ENCODE measurements at places on chromosomes 4 and X. TPM values are rescaled to one million over a fixed set of nuclear protein-coding genes. Genes with fewer than 3 reads are reported as not detected.

DNA sequence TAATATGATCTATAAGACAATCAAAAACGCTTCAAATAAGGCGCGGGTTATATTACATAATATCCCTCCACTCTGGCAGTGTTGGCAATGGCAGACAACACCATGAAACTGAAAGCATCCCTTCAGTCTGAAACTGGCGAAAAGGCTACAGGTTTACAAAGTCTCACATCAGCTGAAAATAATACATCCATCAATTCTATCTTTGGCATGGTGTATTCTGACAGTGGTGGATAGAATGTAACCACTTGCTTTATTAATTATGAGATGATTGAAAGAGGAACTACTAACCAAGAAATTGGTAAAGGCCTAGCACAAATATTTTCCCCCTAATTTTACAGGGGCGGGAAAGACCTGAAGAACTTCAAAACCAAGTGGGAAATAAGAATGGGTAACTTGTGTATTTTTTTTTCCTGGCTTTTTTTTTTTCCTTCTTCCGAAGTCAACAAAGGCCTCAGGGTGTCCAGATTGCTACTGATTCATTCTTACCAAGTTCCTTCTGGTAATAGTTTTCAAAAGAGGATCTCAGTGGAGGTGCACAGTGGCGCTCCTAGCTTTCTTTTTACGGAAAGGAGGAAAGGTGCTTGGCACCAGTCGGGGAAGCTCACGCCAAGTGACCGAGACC lies 728 bp downstream of the UBA6 start:
- DNase-seq = peak; percentile 15

DNA sequence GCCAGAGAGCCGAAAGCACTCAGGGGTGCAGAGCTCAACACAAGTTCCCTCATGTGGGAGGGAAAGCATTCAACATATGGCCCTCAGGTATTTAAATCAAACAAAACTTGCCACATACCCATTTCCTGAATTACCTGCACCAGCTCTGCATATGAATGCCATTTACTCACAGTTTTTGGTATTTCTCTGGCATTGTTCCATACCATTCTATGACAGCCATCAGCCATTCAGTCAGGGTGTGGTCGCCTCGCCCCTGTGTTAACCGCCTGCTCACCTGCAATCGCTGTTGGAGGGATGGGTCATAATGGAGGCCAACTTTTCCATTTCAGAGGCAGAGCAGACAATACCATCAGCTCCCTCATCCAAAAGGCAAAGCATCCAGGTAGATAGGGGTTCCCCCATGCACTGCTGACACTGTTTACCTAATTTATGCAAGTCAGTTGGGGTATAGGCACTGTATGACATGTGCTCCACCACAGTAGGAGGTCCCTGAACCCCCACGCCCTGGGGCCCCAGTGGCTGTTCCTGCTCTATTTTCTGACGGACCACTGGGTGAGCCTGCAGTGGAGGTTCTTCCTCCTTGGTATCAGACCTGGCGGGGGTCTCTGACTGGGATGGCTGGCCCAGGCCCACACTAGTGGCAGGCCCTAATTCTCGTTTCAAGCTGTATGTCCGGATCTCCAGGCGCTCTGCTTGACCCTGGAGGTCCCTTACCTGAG lies 227.1 kb downstream of the ADGRL3 start:
- no peak for DNase-seq

DNA sequence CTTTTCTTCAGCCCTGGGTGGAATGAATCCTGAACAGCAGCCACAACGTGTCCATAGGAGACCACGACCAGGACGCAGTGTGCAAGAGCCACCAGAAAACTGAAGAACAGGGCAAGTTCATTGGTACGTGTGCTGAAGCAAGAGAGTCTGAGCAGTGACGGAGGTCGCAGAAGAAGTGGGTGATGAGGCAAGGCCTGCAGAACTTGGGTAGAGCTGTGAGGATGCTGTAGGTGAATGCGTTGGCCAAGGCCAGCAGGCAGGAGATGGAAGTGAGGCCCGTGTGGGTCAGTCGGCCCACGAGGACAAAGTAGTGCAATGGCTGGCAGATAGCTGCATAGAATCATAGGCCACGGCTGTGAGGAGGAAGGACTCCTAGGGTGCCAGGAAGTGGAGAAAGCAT lies 5.6 kb upstream of the CTAG2 start:
- DNase-seq = no peak

DNA sequence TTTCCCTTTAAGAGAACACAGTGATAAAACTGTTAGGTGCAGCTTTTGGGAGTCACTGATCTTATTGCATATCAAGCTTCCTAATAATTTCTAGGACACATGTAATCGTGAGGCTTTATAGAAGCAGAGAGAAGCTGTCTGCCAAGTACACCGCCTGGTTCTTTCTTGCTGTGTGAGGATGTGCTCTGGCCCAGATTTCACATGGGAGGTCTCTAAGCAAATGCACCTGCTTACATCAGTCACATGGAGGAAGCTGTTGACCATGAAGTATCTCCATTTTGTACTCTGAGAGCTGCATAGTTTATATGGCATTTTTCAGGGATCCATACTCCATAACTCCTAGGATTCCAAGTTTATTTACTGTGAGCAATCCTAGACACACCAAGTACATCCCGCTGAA lies 37.1 kb downstream of the RGS12 start:
- peak; percentile 75 for DNase-seq

DNA sequence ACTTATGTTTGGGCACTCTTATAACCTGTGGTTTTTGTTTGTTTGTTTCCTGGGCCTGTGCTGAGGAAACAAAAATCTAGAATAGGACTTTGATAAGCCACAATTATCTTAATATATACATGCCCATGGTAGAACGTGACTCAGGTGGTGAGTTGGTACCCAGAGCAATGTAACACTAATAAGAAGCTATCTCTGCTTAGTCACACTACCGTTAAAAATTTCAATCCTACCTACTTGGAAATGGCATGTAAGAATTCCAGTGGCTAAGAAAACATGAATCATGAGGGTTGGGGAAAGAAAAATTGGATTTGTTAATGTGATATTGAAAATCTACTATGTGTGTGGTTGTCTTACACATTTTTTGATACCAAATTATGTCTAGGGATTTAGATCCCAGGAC lies 30.5 kb upstream of the ADGRG2 start:
- DNase-seq = no peak

- no peak for DNase-seq
These were observed 304.7 kb upstream of the GATB start for GRCh38 chr4:152065545-152065944.

DNA sequence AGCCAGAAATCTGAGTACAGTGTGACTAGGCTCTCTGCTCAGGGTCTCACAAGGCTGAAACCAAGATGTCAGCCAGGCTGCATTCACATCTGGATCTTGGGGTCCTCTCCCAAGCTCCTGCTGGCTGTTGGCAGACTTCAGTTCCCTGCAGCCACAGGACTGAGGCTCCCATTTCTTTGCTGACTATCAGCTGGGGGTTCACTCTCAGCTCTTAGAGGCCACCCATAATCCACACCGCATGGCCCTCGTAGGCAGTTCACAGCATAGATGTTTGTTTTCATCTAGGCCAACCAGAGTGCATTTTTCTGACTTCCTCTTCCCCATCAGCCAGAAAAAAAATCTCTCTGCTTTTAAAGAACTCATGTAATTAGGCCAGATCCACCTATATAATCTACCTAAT lies 8.2 kb upstream of the WDR44 start:
- no peak for DNase-seq

SRPK3 gene
- 1.3 TPM for total RNA-seq

PDE6B gene
- total RNA-seq = 0.06 TPM

Data from LHCN-M2 (cell line).